ENCODE measurements at places on chromosomes 5 and 9.

GRCh38 chr5:174665347-174665746 lies 59.0 kb upstream of the MSX2 start:
- DNase-seq = no peak

- DNase-seq = no peak
Measured at GRCh38 chr5:103102234-103102633, 17.7 kb downstream of the GIN1 start.

GRCh38 chr9:115944166-115944948 lies 209.2 kb upstream of the PAPPA start:
- no peak for DNase-seq

- no peak for DNase-seq
Measured at GRCh38 chr5:119743927-119744326, 114.6 kb downstream of the FAM170A start.

- DNase-seq = no peak
Measured at GRCh38 chr9:71147368-71147767, 25.9 kb upstream of the TRPM3 start.

- DNase-seq = no peak
Measured at GRCh38 chr5:179413711-179414458, 68.6 kb upstream of the ADAMTS2 start.

GRCh38 chr5:44246986-44247385 lies 142.2 kb downstream of the FGF10 start:
- no peak for DNase-seq

DNA sequence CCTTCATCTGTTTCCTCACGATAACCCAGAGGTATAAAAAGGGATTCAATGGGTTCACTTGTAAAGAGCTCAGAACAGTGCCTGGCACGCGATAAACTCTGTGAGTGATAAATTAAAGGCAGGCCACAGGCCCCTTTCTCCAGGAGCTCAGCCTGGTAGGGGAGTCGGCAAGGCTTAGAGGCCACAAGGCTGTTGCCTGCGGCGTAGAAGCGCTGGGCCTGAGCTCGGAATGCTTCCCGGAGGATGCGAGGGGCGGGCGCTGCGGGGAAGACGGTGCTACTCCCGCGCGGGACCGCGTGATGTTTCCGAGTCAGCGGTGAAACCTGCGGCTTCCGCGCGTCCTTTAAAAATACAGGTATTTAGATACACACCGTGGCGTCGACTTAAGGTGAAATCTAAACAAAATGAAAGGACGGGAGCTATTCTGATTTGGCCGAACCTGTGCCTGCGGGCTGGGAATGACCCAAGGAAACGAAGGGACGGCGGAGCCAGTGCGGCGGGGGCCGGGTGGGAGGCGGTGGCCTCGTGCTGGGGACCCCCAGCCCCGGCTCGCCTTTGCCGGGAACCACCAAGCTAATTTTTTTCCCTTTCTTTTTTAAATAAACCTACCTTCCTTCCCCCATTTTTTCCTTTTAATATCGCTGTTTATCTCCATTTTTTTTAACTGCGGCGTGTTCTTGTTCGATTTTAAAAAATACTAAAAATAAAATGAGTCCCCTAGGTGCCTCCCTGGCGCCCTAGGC lies 6.2 kb downstream of the NKX2-5 start:
- DNase-seq = no peak

GRCh38 chr9:93471124-93471523 lies 17.7 kb upstream of the FAM120AOS start:
- no peak for DNase-seq

- no peak for DNase-seq
Measured at GRCh38 chr5:9497347-9497746, 48.5 kb downstream of the SEMA5A start.

GRCh38 chr9:18849270-18849669 lies 183.7 kb downstream of the SAXO1 start:
- DNase-seq = no peak

DNA sequence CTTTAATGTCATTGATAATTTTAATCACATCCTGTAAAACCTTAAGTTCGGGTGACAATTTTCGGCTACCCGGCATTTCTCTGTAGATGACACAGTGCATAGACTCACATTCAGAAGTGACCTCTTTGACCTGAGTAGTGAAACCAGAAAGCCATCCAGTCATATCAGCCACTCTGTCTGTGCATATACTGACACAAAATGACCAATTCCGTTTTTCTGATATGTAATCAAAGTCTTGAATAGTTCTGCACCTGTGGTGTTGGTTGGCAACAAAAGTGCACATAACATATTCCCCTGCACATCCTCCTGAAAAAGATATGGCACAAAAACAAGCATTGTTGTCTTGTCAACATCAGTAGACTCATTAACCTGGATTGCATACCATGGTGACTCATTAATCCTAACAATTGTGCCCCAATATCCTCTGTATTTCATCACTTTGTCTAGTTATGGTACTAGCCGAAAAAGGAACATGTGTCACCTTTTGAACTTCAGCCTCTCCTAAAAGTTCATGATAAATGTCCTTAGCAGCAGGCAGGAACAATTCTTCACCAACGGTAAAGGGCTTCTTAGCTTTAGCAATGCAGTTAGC lies 4.6 kb upstream of the HNRNPA0 start:
- DNase-seq = no peak

DNA sequence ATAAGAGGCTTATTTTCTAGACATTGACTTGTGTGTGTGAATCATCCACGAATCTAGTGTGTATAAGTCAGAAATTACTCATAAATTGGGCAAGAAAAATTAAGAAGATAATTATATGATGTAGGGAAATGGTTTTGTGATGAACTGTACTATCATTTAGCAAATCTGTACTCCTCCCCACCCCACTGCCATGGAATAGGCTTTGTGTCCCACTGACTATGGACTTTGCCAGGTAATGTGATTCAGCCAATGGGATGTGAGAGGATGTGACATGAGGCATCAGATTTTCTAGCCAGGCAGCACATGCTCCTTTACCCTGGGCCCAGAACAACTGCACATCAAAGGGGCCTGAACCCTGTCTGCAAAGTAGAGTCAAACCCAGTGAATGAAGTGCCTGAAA lies 406.6 kb downstream of the CTNND2 start:
- DNase-seq = no peak

DNA sequence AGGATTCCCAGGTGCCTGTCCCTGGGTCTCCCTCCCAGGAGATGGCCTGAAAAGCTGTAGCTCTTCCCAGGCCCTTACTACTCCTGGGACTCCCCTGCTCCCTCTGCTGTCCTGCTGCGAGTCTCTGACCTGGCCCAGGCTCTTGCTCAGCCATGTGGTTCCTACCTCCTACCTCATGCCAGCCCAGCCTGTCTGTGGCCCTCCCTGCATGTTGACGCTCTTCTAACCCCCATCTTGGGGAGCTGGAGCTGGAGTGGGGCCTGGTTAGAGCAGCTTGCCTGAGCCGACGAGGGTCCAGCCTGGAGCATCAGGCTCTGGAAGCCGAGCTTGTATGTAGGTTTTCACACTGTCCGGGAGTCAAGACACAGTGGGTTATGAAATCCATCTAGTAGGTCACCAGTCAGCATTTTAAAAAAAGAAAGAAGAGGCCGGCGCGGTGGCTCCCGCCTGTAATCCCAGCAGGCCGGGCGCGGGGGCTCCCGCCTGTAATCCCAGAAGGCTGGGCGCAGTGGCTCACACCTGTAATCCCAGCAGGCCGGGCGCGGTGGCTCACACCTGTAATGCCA lies 244.4 kb downstream of the FANCC start:
- DNase-seq = no peak

DNA sequence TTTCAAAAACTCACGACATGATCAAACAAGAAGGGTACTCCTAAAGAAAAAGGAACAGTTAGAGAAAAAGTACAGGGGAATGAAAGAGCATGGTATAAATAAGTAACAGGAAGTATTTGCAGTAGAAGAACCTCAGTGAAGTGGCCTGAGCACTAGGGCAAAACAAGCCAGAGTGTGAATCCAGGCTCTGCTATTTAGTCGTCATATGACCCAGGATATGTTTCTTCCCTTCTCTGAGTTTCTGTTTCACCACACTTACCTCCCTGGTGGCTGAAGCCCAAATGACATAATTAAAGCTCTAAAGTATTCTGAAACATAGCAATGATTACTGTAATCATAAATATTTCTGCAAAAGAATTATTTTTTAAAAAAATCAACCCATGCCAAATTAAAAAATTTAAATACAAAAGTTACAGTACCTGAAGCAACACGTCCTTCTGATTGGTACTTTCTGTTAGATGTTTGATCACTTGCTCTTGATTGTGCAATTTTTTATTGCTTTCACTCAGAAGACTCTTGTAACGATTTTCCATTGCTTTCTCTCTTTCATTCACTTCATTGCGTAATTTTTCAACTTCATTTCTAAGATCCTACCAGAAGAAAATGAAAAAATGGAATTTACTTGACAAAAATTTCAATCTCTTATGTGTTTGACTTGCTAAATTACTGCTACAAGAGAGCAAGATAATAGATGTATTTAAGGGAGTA lies 88.9 kb downstream of the CDK5RAP2 start:
- DNase-seq = no peak

- DNase-seq = no peak
Measured at GRCh38 chr9:22343218-22343611, 103.4 kb upstream of the DMRTA1 start.

- DNase-seq = no peak
Measured at GRCh38 chr5:71922584-71923106, 184.6 kb upstream of the MAP1B start.

DNA sequence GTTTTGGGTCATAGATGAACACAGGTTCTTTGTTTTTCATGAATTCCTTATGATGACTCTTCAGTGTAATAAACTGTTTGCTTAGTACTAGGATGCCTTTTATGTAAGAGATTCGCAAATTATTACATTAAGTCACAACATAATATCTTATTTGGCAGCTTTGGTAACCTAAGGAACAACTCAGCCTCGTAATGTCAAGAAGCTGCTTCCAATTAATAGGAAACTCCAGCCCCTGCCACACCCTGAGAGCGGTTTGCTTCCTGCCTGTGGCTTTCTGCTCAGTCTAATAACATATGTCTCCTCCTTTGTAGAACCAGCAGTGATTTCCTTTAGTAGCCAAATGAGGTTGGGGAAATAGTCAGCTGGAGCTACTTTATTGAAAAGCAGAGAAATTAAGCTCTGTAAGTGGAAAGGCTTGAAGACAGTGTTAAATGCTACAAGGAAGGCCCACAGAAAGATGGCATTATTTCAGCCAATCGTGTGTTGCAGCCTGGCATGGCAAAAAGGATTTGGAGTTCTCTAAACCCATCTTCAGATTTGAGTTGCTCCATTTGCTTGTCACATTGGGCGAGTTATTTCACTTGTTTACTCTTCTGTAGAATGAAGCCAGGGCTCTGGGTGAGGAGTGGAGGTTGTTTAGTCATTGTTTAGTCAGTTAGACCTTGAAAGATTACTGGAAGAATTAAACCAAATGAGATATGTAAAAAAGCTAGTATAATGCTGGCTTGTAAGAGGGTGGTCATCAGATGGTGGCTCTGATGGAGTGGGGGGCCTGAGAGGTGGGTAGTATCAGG lies 54.1 kb downstream of the MTAP start:
- DNase-seq = no peak

DNA sequence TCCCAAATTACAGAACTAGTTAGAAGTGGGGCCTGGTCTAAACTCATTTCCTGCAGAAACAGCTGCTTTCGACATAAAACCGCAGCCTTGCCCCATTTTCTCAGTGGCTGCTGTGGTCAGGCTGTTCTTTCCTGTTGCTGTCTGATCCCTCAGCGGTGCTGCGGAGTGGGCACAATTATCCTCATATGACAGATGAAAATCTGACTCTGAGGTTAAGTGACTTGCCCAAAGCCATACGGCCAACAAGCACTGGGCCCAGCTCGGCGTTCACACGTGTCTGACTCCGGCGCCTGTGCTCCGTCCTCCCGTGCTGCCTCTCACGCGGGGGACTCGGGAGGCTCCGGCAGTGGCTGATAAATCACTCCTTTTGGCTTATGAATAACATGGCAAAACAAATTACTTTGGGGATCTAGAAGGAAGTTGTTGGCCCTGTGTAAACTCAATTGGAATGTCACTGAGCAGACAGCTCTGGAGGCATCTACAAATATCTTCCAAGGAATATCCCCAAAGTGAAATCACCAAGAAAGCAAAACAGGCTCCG lies 142.6 kb upstream of the LMX1B start:
- no peak for DNase-seq

DNA sequence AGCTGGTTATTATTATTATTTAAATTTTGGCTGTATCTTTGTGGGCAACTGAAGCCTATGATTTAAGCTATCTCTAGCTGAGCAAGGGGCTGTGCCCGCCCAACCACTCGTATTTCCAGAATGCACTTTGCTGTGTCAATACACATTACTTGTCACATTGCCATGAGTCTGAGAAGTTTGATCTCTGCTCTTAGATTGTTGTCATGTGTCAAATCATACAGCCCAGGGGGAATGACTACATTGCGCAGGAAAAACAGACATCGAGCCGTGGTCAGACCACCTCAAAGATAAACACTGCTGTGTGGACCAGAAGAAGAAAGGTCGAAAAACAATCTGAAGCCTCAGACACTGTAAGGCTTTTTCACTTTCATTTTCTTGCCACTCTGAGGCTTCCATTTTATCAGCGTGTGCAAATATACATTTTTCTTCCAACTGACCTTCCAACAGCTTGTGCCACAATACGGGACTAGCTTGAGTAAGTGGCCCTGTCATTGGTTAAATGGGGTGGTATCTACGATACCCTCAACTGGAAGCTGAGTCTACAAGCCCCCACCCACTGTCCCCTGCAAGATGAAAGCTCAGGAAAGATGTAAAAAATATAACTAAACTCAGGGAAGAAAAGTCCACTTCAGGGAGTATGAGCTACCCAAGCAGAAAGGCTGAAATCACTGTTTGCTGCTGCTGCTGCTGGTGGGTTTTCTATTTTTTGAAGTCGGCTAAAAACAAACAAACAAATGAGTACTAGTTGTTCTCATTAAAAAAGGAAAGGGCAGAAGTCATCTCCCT lies 603.0 kb downstream of the BNC2 start:
- no peak for DNase-seq

DNA sequence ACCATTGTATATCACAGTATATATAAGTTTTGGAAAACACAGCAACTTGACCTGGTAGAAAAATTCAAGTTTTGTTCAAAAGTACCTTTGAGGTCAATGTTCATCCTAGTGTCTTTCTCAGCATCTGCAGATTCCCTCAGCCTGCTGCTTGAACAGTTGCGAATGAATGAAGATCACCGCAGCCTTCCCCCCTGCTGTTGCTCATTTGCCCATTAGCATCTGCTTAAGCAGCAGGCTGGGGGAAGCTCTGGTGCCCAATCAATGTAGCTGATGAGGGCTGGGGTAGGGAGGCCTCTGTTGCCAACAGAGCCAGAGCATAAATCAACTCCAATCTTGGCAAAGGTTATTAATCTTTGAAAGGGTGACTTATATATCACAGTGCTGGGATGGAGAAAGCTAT lies 586.5 kb upstream of the PTPRD start:
- no peak for DNase-seq

GRCh38 chr5:20611620-20612019 lies 623.6 kb upstream of the CDH18 start:
- no peak for DNase-seq
